HFFc6 (cell line): ENCODE measurements at places on chromosomes 4 and X. TPM values are rescaled to one million over a fixed set of nuclear protein-coding genes. Genes with fewer than 3 reads are reported as not detected.

DNA sequence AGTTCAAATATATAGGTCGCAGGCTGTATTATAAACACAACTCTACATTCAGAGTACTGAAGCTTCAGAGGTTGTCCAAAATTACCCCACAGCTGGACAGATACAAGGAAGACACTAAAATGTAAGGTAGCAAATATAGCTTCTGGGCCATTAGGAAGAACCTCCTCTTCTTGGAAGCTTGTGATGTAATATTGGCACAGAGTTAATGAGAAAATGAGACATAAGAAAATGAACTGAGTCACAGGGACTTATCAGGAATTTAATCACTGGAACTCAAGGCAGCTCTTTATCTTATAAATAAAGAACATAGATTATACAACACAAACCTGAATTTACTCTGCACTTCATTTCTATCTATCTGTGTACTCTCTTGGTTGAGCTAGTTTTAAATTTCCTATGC lies 344.7 kb downstream of the PCDH10 start:
- peak; percentile 4 for DNase-seq

MAOA gene
- total RNA-seq: not detected in 3 replicates

SPANXA2 gene
- 122 TPM in 1 of 2 replicates, not detected in the other for total RNA-seq

KCNE5 gene
- 0.16 to 0.67 TPM (median 0.36 TPM) in 3 replicates for total RNA-seq

DNA sequence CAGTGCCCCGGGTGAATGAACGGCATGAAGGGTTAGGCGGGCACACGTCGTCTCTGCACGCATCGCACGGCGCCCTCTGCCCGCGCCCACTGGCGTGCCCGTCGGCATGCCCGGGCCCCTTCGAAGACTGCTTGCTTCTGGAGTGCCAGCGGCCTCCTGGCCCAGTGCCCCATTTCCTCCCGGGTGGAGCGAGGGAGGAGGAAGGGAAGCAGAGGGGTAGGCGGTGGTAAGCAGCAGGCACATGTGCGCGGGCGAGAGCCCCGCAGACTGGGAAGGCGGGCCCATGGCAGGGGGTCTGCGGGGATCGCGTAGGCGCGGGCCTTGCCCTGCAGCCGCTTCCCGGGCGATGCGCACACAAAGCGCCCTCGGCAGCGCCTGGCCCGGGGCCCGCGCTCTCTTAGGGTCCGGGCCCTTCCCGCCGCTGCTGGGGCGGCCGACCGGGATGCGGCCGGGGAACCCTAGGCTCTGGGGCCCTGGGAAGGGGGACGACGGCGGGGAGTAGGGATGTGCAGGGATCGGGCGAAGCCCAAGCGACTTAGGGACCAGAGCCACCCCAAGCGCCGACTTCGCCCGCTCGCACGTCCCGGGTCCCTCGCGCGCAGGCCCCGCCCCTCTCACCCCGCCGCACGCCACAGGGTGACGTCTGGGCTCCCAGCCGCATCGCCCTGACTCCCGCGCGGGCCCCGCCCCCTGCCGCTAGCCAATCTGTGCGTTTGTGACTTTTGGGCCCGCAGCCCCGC lies 866 bp upstream of the EMD start:
- DNase-seq: no peak

ASB12 gene
- not detected in 2 replicates for total RNA-seq

- DNase-seq: no peak
Measured at GRCh38 chrX:70554523-70554922, 109.9 kb downstream of the DLG3 start.

- DNase-seq: no peak
Measured at GRCh38 chr4:70471897-70472296, at the start of gene MUC7. MUC7 (plus strand) TSS chr4:70472197; CDS start chr4:70474022, 1,825 bp downstream.

CFAP47 gene
- total RNA-seq: not detected in 3 replicates

DNA sequence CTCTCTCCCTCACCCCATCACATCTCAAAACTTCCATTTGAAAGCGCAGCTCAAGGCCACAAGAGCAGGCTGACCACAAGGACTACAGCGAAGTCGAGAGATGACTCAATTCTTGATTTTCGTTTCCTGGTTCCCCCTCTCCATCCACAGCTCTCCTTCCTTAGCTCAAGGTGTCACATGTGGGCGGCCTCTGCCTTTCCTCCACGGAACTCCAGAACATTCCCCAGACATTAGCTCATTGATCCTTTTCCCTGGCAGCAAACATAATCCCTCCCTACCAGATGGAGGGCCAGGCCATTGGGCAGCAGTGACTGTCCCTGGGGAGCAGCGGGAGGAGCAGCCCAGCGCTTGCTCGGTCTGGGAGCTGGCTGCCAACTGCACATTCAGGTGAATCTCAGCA lies 56.3 kb downstream of the CCDC149 start:
- DNase-seq: peak; percentile 40

DNA sequence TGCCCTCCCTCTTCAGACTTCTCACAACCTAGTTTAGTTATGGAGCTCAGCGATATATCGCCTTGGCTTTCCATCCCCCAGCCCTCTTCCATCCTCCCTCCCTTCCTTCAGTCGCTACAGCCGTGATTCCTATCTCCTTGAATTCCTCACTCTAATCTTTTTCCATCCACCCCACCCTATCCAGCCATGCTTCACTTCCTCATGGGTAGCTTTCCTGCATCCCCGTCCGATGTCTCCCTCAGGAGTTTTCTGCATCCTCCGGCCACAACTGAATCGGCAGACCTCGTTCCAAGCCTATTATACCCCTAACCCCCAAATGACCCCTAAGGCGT lies 456 bp downstream of the SNX12 start:
- no peak for DNase-seq

DNA sequence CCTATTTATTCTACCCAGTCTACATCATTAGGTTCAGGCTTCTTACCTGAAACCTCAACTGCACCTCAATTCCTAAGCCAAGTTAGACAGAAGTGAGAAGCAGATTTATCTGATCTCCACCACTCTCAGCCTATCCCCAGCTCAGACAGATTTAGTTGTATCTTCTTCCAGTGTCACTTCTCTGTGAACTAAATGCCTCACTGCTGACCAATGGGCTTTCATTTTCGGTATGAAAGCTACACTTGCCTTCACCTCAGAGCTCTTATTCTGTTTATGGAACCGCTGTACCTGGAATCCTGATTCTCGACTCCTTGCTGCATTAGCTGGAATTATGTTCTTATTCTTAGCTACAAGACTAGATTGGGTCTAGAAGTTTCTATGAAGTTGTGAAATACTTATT lies 833.2 kb downstream of the CCSER1 start:
- no peak for DNase-seq

GRCh38 chr4:153062652-153063168 lies 126.6 kb downstream of the FHDC1 start:
- no peak for DNase-seq

GRCh38 chrX:31704938-31705337 lies 633.1 kb upstream of the FTHL17 start:
- DNase-seq: no peak

FAM156A gene
- total RNA-seq: 12.8 to 15.1 TPM (median 13.1 TPM) in 3 replicates

TMA16 gene
- 31.0 to 36.9 TPM (median 32.4 TPM) in 3 replicates for total RNA-seq
